ENCODE measurements at places on chromosomes 3 and 15. TPM values are rescaled to one million over a fixed set of nuclear protein-coding genes. Genes with fewer than 3 reads are reported as not detected.

RAD54L2 gene
- 43.8 TPM for total RNA-seq

CLDN16 gene
- 0.11 TPM for total RNA-seq

GOLGA6L10 gene
- 11.0 TPM for total RNA-seq

ERC2 gene
- 15.6 TPM for total RNA-seq

ZNF592 gene
- total RNA-seq, result 32.8 TPM

SLC6A20 gene
- not detected for total RNA-seq

HGD gene
- total RNA-seq, result 0.29 TPM

PFN2 gene
- total RNA-seq, result 187 TPM

MYRIP gene
- 0.53 TPM for total RNA-seq

CPN2 gene
- not detected for total RNA-seq

DNA sequence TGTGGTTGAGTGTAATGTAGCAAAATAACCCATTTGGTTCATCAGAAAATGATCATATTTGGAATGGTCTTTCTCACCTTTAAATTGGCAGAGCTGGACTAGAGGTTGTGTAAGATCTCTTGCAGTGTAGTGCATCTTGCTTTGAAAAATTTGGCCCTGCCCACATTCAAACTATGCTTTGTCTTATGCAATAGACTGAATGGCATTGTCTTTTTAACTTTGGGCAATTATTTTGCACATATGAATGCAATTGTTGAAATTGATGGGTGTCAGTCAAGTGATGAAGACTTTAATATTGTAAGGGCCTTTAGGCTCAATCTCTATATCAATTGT, 381.4 kb downstream of the GRM7 start:
- no peaks in the 10 kb centered on the region for H3K4me1 ChIP-seq
- no peak for DNase-seq
- no peaks in the 10 kb centered on the region for H3K27me3 ChIP-seq

DNA sequence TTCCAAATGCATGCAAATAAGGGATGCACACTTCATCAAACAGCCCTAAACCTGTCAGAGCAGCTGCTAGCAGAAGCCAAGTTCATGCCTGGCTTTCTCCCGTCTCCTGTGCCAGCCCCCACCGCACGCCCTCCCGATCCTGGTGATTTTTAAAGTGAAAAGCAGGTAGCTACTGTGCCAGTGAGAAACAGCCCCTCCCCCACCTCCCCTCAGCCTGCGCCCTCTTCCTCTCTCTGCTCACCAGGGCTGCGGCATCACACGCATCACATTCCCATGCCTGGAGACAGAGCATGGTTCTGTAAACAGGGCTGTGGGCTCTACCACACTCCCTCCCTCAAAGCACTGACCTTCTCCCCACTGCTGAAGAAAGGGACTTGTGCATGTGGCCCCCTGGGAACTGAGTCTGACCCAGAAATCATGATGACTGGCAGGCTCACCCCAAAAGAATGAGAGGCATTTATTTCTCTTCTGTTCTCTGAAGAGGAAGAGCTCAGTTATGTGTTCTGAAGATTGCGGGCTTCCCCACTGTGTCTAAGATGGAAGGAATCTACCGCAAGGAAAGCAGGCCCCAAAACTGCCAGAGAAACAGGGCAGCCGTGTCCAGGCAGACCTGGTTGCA, 14.5 kb upstream of the SLC6A1 start:
- no peak overlapping the region for H3K4me3 ChIP-seq
- H3K27ac ChIP-seq, result no peak overlapping the region
- DNase-seq, result no peak
- H3K4me1 ChIP-seq, result peaks cover 5% of the 10 kb centered on the region
- H3K27me3 ChIP-seq, result peaks cover 80% of the 10 kb centered on the region

GRCh38 chr3:125211523-125212090, 941 bp downstream of the SLC12A8 start:
- H3K27ac ChIP-seq, result no peak overlapping the region
- peaks cover 7% of the 10 kb centered on the region for H3K4me1 ChIP-seq
- DNase-seq, result no peak
- peak overlapping the region; percentile 72 for H3K4me3 ChIP-seq

GRCh38 chr3:138445654-138446053, 11.2 kb downstream of the ESYT3 start:
- H3K4me1 ChIP-seq, result peaks cover 19% of the 10 kb centered on the region
- no peak for DNase-seq
- no peak overlapping the region for H3K4me3 ChIP-seq
- no peak overlapping the region for H3K27ac ChIP-seq

GRCh38 chr3:123877965-123878364, 6.2 kb downstream of the MYLK start:
- no peaks in the 10 kb centered on the region for H3K36me3 ChIP-seq
- H3K27ac ChIP-seq, result no peak overlapping the region
- H3K4me1 ChIP-seq, result no peaks in the 10 kb centered on the region
- DNase-seq, result no peak
- peaks cover 18% of the 10 kb centered on the region for H3K27me3 ChIP-seq
- H3K4me3 ChIP-seq, result no peak overlapping the region

DNA sequence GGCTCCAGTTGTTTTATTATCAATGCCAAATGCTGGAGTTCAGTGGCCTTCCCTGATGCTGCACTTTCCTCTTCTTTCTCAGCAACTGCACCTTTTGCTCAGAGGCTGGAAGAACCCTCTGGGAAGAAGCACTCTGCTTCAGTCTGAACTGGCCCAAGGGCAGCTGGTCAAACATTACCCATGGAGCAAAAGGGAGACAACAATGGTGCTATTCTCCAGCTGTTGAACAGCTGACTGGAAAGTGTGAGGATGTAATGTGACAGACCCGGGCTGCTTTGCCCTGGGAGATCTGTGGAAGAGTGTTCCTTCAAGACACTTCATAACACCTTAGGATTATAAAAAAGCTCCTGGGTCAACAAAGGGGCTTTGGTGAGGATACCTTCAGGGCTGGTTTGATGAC, 84.9 kb downstream of the EPHB1 start:
- peaks cover 34% of the 10 kb centered on the region for H3K27me3 ChIP-seq
- H3K4me3 ChIP-seq, result no peak overlapping the region
- no peak for DNase-seq
- H3K27ac ChIP-seq, result no peak overlapping the region
- H3K4me1 ChIP-seq, result no peaks in the 10 kb centered on the region

GRCh38 chr3:11120091-11120805, 34.0 kb upstream of the HRH1 start:
- no peak for DNase-seq
- H3K27ac ChIP-seq, result no peak overlapping the region
- H3K4me3 ChIP-seq, result no peak overlapping the region
- no peaks in the 10 kb centered on the region for H3K36me3 ChIP-seq
- H3K27me3 ChIP-seq, result peaks cover 38% of the 10 kb centered on the region

GRCh38 chr3:127999509-128000106, 52.6 kb upstream of the SEC61A1 start:
- no peak overlapping the region for H3K27ac ChIP-seq
- H3K36me3 ChIP-seq, result no peaks in the 10 kb centered on the region
- H3K4me1 ChIP-seq, result no peaks in the 10 kb centered on the region

- H3K27ac ChIP-seq, result peak overlapping the region; percentile 77
- peaks cover 44% of the 10 kb centered on the region for H3K4me1 ChIP-seq
- DNase-seq, result no peak
Measured at GRCh38 chr3:158733656-158734055, 1.4 kb upstream of the RARRES1 start.

DNA sequence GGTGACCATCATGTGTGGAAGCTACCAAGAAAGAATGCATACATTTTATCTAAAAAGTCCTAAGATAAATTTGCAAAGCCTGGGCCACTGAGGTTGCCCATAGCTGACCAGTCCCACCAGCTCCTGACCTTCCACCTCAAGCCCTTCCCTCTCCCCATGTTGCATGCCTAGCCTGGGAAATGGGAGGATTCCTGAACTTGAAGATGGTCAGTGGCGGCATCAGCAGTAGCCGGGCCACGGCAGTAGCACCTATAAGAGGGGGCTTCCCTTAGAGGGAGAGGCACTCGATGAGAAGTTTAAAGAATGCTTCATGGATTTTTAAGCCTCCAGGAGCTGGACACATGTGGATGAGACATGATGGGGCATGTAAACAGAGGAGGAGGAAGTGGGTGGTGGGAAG, 172.1 kb downstream of the KLF13 start:
- H3K36me3 ChIP-seq, result no peaks in the 10 kb centered on the region
- H3K27me3 ChIP-seq, result peaks cover 9% of the 10 kb centered on the region
- H3K4me3 ChIP-seq, result no peak overlapping the region

DNA sequence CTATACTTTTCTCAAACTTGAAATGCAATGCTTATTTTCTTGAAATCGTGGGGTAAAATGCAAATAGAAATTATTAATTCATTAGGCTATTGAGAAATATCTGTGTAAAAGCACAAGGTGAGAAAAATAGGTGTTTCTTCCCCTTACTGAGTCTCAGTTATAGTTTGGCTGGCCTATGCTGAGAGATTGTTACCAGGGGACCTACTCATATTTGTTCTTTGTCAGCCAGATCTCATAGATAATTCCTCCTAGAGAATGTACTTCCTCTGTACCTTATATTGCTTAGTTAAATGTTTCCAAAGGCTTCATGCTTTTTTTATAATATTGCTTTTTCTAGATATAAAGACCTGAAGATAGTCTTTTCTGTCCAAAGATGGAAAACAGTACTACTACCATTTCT, 60.0 kb upstream of the TRPC1 start:
- no peaks in the 10 kb centered on the region for H3K27me3 ChIP-seq
- no peak for DNase-seq
- peaks cover 2% of the 10 kb centered on the region for H3K4me1 ChIP-seq
- H3K27ac ChIP-seq, result no peak overlapping the region

DNA sequence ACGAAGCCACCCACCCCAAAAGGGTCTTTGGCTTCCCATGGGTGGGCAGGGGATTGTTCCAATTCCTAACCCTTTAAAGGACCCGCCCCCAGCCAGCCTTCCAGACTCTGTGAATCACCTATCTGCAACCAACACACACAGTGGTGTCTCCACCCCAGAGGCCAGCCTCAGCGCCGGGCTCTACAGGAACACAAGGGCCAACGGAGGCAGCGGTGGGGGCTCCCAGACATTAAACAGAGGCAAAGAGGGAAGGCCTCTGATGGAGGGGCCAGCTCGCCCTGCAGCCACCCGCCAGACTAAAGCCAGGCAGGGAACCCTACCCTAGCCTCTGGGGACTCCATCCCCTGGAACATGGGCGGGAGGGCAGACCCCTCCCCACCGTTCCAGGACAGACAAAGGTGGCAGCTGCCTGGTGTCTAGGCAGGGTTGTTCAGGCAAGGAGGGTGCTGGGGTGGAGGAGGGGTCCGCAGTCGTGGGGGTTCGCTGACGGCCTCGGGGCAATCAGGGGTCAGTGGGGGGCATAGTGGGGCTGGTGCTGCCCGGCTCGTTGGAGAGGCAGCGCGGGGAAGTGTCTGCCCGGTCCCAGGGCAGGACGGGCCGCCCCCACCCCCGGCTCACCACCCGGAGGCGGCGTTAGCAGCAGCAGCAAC, 448 bp downstream of the SHISA5 start:
- peak; percentile 45 for DNase-seq
- peaks cover 31% of the 10 kb centered on the region for H3K4me1 ChIP-seq
- H3K27me3 ChIP-seq, result no peaks in the 10 kb centered on the region
- peaks cover 8% of the 10 kb centered on the region for H3K36me3 ChIP-seq
- H3K4me3 ChIP-seq, result peak overlapping the region; percentile 81

DNA sequence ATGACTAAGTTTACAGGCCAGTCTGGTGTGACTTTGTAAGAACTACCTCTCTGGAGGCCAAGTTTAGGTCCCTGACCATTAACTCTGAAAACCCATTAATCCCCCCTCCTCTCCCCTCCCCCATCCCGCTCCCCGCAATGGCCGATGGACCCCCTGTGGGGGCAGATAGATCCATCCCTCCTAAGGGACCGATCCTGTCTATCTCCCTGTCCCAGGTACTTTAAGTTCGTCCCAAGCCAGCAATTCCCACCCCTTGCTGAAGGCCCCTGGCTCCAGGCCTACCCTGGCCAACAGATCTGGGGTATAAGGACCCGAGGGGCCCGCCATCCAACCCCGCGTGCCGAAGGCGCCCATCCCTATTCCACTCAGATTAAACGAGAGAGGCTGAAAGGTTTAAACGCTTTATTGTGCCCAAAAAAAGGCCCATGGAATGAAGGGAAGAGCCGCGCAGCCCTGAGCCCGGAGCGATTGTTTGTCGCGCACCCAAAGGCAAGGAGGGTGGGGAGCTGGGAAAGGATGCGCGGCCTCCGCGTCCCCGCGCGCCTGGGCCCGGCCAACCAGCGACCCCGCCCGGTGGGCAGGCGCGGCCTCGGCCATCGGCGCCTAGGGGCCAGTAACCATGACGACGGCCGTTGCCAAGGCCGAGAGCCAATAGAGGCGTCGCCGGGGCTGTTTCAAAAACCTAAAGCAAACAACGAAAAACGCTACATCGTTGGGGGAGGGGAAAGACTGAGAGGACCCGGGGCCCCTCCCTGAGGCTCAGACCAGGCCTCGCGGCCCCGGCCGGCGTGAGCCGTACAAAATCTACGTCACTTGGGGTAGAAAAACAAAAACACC, 35.9 kb downstream of the HMCES start:
- peaks cover 3% of the 10 kb centered on the region for H3K36me3 ChIP-seq
- H3K4me3 ChIP-seq, result peak overlapping the region; percentile 89
- DNase-seq, result peak; percentile 73
- H3K27me3 ChIP-seq, result no peaks in the 10 kb centered on the region

DNA sequence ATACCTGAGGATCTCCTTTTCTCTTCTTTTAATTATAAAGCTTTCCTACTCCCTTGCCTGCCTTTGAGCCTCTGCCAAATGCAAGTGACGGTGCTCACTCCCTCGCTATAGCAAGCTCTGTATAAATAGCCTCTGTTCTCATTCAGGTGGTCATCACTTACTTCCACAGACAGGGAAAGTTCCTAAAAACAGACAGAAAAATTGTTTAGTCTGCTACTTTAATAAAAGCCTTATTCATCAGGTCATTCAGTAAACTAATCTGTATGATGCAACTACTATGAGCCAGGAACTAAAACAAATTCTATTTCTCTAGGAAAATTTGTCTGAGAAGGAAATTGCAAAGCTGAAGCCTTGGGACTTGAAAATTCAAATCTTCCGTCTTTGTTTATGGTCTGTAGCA, 10.2 kb upstream of the DLG1 start:
- H3K27ac ChIP-seq, result peak overlapping the region; percentile 96
- no peak for DNase-seq
- peaks cover 3% of the 10 kb centered on the region for H3K36me3 ChIP-seq
- no peak overlapping the region for H3K4me3 ChIP-seq
- H3K27me3 ChIP-seq, result no peaks in the 10 kb centered on the region

GRCh38 chr15:65020419-65020818, 9.0 kb downstream of the MTFMT start:
- H3K27me3 ChIP-seq, result no peaks in the 10 kb centered on the region
- H3K36me3 ChIP-seq, result peaks cover 34% of the 10 kb centered on the region
- no peak for DNase-seq
- no peak overlapping the region for H3K4me3 ChIP-seq
- H3K27ac ChIP-seq, result no peak overlapping the region

DNA sequence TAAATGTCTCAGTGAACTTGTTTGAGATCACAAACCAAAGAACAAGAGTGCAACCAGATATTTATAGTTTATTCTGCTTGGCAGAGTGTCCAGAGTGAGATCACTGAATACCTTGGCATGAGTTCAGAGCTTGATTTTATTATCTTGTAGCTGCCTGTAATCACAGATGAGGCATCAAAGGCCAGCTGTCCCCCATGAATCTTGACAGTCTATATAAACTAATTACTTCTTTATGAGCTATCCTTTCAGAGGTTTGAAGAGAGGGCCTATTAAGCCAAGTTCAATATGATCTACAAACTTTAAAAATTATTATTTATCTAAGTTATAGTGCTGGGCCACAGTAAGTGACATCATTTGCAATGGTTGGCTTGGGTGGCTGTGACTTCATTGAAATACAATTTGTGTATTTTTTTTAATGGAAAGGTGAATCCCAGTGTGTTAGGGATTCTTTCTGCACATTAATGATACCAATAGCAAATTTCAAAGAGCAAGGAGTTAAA, 251.5 kb downstream of the CLSTN2 start:
- peaks cover 29% of the 10 kb centered on the region for H3K4me1 ChIP-seq
- H3K27ac ChIP-seq, result no peak overlapping the region
- H3K4me3 ChIP-seq, result no peak overlapping the region
- H3K36me3 ChIP-seq, result no peaks in the 10 kb centered on the region
- peaks cover 31% of the 10 kb centered on the region for H3K27me3 ChIP-seq
